Suprapubic skin (tissue), 4 donors: ENCODE measurements at places on chromosomes 11 and 22. TPM values are rescaled to one million over a fixed set of nuclear protein-coding genes. Genes with fewer than 3 reads are reported as not detected.
A peak's percentile ranks its signal among the peaks of the same experiment; 100 is the strongest.

- H3K36me3 ChIP-seq = peaks cover 47% of the 10 kb centered on the region
- no peak overlapping the region for H3K27ac ChIP-seq
- H3K4me1 ChIP-seq = peaks cover 34% of the 10 kb centered on the region
Measured at GRCh38 chr22:46794067-46794466, 31.6 kb downstream of the TBC1D22A start.

GRCh38 chr11:47391077-47391583 is 12.8 kb upstream of the SPI1 start:
- peak; percentile 74 for DNase-seq
- peak overlapping the region; percentile 10 for H3K27ac ChIP-seq
- no peak overlapping the region for H3K4me3 ChIP-seq
- peaks cover 39% of the 10 kb centered on the region for H3K4me1 ChIP-seq
- H3K27me3 ChIP-seq = no peaks in the 10 kb centered on the region

The RCOR2 gene
- 0.34 TPM for total RNA-seq

DNA sequence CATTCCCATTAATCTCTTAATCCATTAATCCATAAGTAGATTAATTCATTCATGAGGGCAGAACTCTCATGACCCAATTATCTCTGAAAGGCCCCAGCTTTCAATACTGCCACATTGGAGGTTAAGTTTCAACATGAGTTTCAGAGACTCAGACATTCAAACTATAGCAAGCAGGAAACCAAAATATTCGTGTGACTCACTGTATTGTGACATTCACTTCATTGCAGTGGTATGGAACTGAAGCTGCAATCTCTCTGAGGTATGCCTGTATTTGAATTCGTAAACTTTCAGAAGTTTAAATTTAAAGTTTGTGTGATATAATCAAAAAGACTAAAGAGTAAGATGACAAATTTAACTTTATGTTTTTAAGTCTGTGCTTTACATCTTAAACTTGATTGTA is 2.9 kb upstream of the OR52J3 start:
- no peaks in the 10 kb centered on the region for H3K27me3 ChIP-seq
- H3K36me3 ChIP-seq = no peaks in the 10 kb centered on the region
- H3K4me1 ChIP-seq = no peaks in the 10 kb centered on the region
- H3K4me3 ChIP-seq = no peak overlapping the region
- DNase-seq = no peak

GRCh38 chr11:97893612-97894011 is 1127.1 kb upstream of the CNTN5 start:
- no peak overlapping the region for H3K4me3 ChIP-seq
- H3K36me3 ChIP-seq = no peaks in the 10 kb centered on the region
- no peak for DNase-seq
- no peaks in the 10 kb centered on the region for H3K4me1 ChIP-seq

DNA sequence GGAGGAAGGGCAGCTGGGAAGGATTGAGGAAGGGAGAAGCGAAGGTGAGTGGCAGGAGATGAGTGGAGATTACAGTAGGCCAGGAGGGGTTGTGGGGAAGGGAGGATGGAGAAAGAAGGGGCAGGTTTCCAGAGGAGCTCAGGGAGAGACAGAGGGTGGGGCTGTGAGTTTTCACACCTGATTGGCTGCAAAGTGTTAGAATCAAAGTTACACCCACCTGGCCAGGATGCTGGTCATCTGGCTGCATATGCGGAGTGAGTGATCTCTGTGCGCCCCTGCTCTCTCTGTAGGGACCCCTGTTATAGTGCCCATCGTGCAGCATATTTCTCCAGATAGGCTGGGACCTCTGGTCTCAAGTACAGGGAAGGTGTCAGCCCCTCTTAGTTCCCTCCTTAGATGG is 18.3 kb downstream of the AMPD3 start:
- peak; percentile 61 for DNase-seq
- no peaks in the 10 kb centered on the region for H3K36me3 ChIP-seq
- no peaks in the 10 kb centered on the region for H3K27me3 ChIP-seq
- no peaks in the 10 kb centered on the region for H3K4me1 ChIP-seq
- no peak overlapping the region for H3K4me3 ChIP-seq
- H3K27ac ChIP-seq = no peak overlapping the region

The C11orf16 gene
- total RNA-seq = not detected

DNA sequence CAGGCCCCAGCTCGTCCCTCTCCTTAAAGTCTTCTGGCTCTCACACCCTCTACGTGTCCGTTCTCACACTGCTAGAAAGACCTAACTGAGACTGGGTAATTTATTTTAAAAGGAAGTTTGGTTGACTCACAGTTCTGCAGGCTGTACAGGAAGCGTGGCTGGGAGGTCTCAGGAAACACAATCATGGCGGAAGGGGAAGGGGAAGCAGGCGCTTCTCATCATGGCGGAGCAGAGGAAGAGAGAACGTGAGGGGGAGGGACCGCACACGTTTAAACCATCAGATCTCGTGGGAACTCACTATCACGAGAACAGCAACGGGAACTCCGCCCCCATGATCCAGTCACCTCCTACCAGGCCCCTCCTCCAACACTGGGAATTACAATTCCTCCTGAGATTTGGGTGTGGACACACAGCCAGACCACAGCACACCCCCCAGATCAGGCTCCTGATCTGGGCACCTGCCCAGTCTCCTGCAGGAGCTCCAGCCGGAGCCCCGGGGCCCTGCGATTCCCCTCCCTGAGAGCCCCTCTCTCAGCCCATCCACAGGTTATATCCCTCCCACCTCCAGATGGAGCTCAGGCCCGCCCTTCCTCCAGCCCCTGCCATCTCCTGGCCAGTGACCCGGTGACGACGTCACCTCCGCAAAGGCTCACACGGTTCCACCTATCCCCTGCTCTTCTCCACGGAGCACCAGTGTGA is 170.2 kb downstream of the BRD1 start:
- H3K4me3 ChIP-seq = peak overlapping the region; percentile 45
- no peaks in the 10 kb centered on the region for H3K36me3 ChIP-seq
- no peaks in the 10 kb centered on the region for H3K4me1 ChIP-seq
- DNase-seq = no peak
- H3K27ac ChIP-seq = peak overlapping the region; percentile 62

GRCh38 chr11:59173080-59173963 is 1.4 kb downstream of the DTX4 start:
- peak overlapping the region; percentile 70 for H3K4me3 ChIP-seq
- no peaks in the 10 kb centered on the region for H3K36me3 ChIP-seq
- no peaks in the 10 kb centered on the region for H3K27me3 ChIP-seq
- H3K4me1 ChIP-seq = peaks cover 23% of the 10 kb centered on the region

The OR5A1 gene
- not detected for total RNA-seq

GRCh38 chr11:117313828-117314768 is 2.0 kb downstream of the BACE1 start:
- H3K27me3 ChIP-seq = no peaks in the 10 kb centered on the region
- no peak for DNase-seq
- no peak overlapping the region for H3K27ac ChIP-seq
- H3K4me3 ChIP-seq = peak overlapping the region; percentile 88
- no peaks in the 10 kb centered on the region for H3K36me3 ChIP-seq

GRCh38 chr11:126279191-126279590 is 3.7 kb upstream of the TIRAP start:
- peaks cover 18% of the 10 kb centered on the region for H3K4me1 ChIP-seq
- no peak overlapping the region for H3K4me3 ChIP-seq
- no peaks in the 10 kb centered on the region for H3K27me3 ChIP-seq
- H3K36me3 ChIP-seq = peaks cover 15% of the 10 kb centered on the region
- no peak overlapping the region for H3K27ac ChIP-seq

DNA sequence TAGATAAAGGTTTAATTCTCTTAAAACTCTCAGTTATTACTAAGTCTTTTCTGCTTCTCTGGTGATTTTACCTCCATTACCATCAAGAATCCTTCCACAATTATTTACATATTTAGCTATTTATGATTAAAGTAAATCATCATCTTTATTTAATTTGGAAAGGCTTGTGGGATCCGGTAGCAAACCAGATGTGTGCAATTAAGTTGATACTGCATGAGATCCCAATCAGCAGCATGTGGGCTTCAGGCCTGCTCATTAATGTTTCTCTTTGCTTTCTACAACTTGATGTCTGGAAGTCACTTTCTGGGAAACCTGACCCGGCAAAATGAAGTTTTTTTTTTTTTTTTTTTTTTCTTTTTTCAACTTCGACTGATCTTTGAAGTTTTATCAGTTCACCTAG is 558.4 kb upstream of the ANO5 start:
- H3K4me3 ChIP-seq = no peak overlapping the region
- no peak for DNase-seq
- H3K4me1 ChIP-seq = no peaks in the 10 kb centered on the region
- H3K27me3 ChIP-seq = no peaks in the 10 kb centered on the region
- no peaks in the 10 kb centered on the region for H3K36me3 ChIP-seq
- no peak overlapping the region for H3K27ac ChIP-seq

- peak overlapping the region; percentile 9 for H3K27ac ChIP-seq
- DNase-seq = no peak
- H3K36me3 ChIP-seq = no peaks in the 10 kb centered on the region
- peaks cover 50% of the 10 kb centered on the region for H3K4me1 ChIP-seq
- H3K27me3 ChIP-seq = no peaks in the 10 kb centered on the region
Measured at GRCh38 chr22:23178512-23179254, 1.6 kb upstream of the BCR start.

GRCh38 chr11:34136420-34136819 is 31.0 kb downstream of the NAT10 start:
- no peaks in the 10 kb centered on the region for H3K27me3 ChIP-seq
- no peak for DNase-seq
- H3K4me1 ChIP-seq = no peaks in the 10 kb centered on the region

- H3K27ac ChIP-seq = no peak overlapping the region
- no peaks in the 10 kb centered on the region for H3K4me1 ChIP-seq
- no peaks in the 10 kb centered on the region for H3K27me3 ChIP-seq
- H3K4me3 ChIP-seq = no peak overlapping the region
Measured at GRCh38 chr22:34976474-34976873, 89.5 kb upstream of the ISX start.

DNA sequence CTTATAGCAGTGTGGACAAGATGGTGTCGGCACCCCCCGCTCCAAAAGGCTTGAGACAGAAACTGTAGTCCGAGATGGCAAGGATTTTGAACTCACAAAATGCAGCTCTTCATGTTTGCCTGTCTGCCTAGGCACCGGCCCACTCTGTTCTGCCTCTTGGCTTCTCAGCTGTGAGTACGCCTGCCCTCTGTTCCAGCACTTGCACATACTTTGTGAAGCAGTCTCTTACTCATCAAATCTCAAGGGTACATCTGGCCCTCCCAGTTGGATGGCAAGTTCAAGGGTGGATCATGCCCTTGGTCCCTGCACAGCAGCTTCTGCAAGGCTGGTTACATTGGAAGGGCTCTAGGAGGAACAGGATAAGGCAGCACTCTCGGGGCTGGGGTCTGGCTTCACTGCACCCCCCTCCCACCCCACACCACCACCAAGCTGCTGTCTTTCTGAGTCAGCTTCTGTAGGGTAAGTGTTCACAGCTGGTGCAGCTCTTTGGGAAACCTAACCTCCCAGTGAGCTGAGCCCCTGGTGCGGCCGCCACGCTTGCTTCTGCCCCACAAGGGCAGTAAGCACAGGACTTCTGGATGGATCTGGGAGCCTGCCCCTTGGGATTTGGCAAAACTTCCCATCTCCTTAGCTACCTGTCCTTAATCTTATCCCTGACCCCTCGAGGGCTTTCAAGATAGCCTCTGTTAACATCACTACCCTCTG is 37.2 kb downstream of the FAM83F start:
- H3K4me3 ChIP-seq = no peak overlapping the region
- no peak overlapping the region for H3K27ac ChIP-seq
- peaks cover 18% of the 10 kb centered on the region for H3K4me1 ChIP-seq
- H3K36me3 ChIP-seq = no peaks in the 10 kb centered on the region
- no peaks in the 10 kb centered on the region for H3K27me3 ChIP-seq

DNA sequence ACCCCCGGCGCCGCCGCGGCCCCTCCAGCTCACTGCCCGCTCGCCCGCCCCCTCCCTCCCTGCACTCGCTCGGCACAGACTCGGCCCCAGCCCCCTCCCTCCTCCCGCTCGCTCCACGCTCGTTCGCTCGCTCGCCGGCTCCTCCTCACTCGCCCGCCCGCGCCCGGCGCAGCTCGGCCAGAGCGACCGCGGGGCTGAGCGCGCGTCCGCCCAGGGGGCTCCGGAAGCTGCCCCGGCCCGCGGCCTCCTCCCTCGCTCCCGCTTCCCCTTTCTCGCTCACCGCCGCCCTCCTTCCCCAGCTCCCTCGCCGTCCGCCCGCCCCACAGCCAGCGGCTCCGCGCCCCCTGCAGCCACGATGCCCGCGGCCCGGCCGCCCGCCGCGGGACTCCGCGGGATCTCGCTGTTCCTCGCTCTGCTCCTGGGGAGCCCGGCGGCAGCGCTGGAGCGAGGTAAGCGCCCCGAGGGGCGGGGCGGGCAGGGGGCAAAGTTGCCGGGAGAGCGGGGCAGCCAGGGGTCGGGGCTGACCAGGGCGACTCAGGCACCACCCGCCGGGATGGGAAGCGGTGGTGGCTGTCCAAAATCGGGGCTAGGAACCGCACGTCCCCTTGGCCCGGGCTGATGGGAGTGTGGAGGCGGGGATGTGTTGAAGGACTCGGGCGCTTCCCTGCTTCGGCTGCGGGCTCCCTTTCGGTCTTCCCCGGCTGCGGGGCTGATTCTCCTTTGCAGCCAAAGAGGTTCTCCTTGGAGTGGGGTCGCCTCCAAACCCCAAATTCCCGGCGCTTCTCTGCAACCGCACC is at the start of gene SEZ6L:
SEZ6L (plus strand) TSS at position 148 of the 797 bp plus-strand sequence; CDS start at position 356, 208 bp downstream.
- peaks cover 84% of the 10 kb centered on the region for H3K27me3 ChIP-seq
- peaks cover 15% of the 10 kb centered on the region for H3K4me1 ChIP-seq
- H3K27ac ChIP-seq = no peak within 1 kb of the TSS
- peak; percentile 76 for DNase-seq
- no peaks in the 10 kb centered on the region for H3K36me3 ChIP-seq

The SCO2 gene
- 7.9 TPM for total RNA-seq

DNA sequence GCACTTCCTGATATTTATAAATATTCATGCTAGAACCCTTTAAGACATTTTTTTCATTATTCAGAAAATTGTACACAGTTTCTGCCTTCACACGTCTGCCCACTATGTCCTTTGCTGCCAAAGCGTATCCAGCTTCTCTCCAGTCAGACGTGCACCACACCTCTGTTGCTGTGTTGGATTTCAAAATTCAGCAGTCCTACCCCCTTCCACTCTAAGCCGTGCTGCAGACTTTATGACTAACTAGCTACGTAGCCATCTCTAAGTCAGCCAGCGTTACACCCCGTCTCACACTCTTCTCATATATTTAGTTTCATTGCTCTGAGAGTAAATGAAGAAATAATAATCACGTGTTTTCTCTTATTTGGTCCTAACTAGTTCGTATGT is 28.2 kb upstream of the OPCML start:
- H3K4me1 ChIP-seq = no peaks in the 10 kb centered on the region
- no peaks in the 10 kb centered on the region for H3K36me3 ChIP-seq
- no peak overlapping the region for H3K27ac ChIP-seq
- peaks cover 13% of the 10 kb centered on the region for H3K27me3 ChIP-seq

The OSBP2 gene
- total RNA-seq = 6.8 TPM

GRCh38 chr11:6315811-6316425 is 4.4 kb downstream of the CAVIN3 start:
- H3K27ac ChIP-seq = no peak overlapping the region
- no peaks in the 10 kb centered on the region for H3K27me3 ChIP-seq
- H3K36me3 ChIP-seq = no peaks in the 10 kb centered on the region
- no peak for DNase-seq

- H3K36me3 ChIP-seq = no peaks in the 10 kb centered on the region
- no peak for DNase-seq
- peaks cover 44% of the 10 kb centered on the region for H3K4me1 ChIP-seq
- H3K4me3 ChIP-seq = no peak overlapping the region
Measured at GRCh38 chr11:27456795-27457329, 15.7 kb downstream of the LGR4 start.

GRCh38 chr22:42816336-42816735 is 40.7 kb downstream of the ARFGAP3 start:
- H3K27ac ChIP-seq = no peak overlapping the region
- peaks cover 2% of the 10 kb centered on the region for H3K4me1 ChIP-seq
- DNase-seq = peak; percentile 21
- no peaks in the 10 kb centered on the region for H3K27me3 ChIP-seq
- no peak overlapping the region for H3K4me3 ChIP-seq

- no peak overlapping the region for H3K4me3 ChIP-seq
- peaks cover 32% of the 10 kb centered on the region for H3K4me1 ChIP-seq
- no peak for DNase-seq
- H3K36me3 ChIP-seq = no peaks in the 10 kb centered on the region
- no peaks in the 10 kb centered on the region for H3K27me3 ChIP-seq
- H3K27ac ChIP-seq = no peak overlapping the region
Measured at GRCh38 chr11:2304506-2305139, 2.8 kb downstream of the TSPAN32 start.
